ENCODE measurements at places on chromosomes 6 and 20.

DNA sequence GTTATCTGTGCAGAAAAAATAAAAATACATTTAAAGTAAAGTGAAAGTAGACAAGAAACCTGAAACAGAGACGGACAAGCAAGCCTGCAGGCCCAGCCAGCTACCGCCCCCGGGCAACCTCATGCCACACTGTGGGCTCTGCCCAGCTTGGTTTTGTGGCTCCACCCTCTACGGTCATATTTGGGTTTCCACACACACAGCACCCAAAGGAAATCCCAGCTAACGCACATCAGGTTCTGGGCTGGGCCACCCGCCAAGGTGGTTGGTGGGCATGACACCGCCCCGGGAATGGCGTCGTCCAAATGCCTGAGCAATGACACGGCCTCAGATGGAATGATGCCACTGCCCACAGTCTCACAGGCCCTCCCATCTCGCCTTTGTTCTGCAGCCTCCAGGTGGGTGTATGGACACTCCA lies 22.9 kb downstream of the FAM110A start:
- DNase-seq, result no peak

- no peak for DNase-seq
These were observed 134.1 kb downstream of the MTHFD1L start for GRCh38 chr6:150999576-150999975.

DNA sequence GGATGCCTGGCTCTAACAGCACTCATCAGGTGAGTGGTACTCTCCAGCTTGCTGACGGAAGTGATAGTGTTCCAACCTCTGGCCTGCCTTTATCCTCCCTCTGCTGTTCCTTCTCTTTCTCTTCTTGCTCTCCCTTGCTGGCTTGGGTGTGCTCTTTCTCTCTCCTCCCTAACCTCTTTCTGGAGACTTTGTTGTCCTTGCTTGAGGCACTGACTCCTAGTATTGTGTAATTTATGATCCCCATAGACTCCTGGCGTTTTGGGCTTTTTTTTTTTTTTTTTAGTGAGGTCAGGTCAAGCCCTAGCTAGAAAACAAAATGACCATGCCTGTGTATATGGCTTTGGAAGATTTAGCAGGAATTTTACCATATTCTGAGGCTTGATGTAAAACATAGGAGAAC lies 84.7 kb upstream of the MRAP2 start:
- no peak for DNase-seq

DNA sequence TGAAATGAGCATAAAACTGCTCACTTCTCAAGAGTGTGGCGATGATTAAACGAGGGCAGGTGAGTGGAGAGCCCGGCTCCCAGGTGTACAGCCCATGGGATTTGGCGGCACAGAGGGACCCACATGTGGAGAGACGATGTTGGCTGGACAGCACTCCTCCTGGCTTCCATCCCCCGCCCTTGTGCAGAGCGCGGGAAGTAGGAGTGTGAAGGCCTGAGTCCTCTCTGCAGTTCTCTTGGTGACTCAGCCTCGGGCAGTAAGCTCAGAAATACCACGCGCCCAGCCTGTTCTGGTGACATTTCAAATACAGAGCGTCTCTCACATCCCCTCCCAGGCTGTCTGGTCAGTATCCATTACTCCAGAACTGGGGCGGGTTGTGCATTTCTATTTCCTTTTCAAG lies 94.2 kb upstream of the SRSF6 start:
- no peak for DNase-seq

DNA sequence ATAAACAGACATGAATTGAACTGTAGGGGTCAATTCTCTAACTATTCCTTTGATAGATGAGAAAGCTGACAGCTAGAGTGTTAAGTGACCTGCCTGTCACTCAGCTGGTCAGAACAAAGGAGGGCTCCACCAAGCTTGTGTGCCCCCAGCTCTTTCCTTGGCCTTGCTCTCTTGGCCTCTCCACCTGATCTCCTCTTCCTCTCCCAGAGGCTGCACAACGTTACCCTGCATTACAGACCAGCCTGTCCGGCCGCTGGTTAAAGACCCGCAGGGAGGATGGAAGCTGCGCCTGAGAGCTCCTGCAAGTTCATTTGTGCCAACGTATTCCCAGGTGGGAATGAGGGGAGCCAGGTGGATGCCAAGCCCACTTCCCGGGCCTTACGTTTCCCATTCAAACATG lies 22.5 kb downstream of the AGPAT4 start:
- DNase-seq, result no peak

- no peak for DNase-seq
These were observed 9.9 kb downstream of the RALGAPA2 start for GRCh38 chr20:20702330-20703245.

- DNase-seq, result no peak
These were observed 84.5 kb downstream of the DNAH8 start for GRCh38 chr6:38799529-38800184.

DNA sequence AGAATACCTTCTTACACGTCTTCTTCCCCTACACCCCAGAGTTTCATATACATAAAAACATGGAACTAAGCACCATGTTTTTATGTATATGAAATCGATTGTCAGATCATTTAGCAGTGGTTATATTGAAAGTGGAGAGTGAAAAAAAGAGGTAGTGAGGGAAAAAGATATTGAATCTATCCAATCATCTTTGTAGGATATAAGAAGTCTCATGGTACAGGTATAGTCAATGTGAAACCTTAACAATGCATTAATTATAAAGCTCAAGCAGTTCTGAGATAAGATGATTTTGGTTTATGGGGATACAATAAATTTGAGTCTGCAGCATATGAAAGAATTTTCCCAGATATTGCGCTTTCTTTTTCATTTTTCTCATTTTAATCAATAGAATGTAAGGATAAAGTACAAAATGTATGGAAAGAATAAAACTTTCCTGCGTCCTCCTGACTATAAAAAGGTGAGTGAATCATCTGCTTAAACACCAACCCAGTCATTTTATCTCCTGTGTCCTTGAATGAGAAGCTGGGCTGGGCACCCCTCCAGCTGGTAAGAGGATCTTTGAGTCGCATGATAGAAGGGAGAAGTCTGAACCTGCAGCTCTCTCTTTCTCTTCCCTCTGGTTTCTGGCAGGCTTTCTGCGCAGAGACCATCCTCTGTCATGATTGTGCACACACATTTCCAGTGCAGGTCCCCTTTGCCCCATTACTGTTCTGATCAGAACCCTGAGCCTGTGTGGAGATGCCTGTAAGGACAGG lies 28.1 kb upstream of the AKIRIN2 start:
- no peak for DNase-seq

DNA sequence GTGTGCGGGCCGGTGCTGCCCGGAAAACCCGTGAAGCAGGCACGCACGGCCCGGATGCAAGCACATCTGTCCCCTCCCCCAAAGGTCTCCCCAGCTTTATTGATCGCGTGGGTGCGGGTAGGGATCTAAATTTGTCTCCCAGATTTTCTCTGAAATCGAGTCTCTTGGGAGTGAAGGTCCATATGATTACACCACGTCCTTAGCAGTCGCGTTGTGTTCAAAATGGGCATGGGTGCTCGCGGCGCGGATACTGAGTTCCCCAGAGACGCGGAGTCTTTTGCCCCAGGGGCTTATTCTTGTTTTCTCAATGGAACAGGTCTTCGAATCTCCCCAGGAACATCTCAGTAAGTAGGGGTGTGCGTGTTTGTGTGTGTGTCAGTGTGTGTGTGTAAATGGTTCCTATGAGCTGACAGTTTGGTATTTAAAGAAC lies 2.8 kb upstream of the ZNF292 start:
- DNase-seq, result no peak

GRCh38 chr6:124961777-124962638 lies at the start of gene RNF217:
TSS of gene RNF217 (plus strand) at chr6:124962437. CDS start at chr6:124962545, 108 bp downstream.
- DNase-seq, result no peak

DNA sequence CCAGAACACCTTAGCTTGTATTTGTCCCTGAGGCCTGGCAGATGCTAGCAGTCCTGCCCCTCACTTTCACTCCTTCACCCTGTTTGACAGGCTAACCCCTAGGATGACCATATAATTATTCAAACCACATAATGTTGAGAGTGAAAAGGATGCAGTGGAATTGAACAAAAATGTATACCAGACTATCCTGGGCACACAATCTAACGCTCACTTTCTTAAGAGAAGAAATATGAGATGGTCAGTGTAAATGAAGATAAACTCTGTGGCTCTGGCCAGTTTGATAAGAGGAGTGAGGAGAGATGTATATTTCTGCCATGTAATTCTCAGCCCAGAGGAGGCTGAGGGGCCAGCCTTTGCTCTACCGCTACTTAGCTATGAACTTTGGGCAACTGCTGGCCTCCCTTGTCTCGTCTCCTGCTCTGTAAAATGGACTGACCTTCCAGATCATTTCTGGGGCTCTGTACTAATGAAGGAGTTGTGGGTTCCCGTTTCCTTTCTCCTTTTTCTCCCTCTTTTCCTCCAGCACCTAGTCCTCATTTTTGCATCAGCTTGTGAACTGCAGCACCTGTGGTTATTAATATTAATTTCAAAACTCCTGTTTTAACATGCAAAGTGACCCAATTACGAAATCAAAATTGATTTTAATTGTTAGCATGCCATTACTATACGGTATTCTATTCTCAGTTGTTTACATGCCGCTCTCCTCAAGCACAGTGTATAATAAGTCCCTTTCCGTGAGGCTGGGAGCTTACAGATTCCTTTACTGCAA lies 92.5 kb upstream of the IYD start:
- DNase-seq, result no peak

DNA sequence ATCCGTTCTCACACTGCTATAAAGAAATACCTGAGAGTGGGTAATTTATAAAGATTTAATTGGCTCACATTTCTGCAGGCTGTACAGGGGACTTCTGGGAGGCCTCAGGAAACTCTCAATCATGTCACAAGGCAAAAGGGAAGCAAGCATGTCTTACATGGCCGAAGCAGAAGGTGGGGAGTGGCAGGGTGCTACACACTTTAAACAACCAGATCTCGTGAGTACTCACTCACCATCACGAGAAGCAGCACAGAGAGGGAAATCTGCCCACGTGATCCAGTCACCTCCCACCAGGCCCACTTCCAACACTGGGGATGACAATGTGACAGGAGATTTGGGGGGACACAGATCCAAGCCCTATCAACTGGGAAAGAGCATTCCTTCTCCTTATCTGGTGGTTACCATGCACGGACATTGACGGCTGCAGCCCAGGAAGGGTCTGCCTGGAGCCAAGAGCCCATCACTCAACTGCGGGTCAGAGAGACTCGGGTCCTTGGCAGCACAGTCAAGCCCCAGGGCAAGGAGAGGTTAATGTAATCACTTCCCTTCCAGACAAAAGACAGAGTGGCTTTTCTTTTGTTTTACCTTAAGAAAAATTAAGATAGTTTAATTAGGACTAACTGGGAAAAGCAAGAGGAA lies 112.3 kb upstream of the CST7 start:
- no peak for DNase-seq

DNA sequence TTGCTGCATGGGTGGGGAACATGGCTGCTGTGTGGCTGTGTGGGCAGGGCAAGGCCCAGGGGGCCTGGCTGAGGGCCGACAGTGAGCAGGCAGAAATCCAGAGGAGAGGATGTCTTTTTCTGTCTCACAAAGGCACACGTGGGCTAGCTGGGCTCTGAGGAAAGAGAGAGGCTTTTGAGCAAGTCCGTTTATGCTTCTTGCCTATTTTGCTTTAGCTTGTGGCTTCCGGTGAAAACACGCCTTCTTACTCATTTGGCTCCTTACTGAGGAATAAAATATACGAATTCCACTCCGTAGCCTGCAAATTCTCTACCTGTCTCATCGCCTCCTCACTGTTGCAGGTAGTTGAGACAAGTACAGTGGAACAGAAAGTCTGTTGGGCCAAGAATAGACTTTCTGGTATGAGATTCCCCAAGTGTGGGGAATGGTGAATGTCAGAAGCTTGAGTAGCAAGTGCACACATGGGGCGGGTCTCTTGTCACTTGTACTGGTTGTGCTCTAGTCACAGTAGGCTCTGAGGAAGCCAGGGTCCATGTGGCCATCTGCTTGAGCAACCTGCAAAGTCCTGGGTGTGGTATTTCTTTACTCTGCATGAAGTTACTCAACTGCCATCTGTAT lies 28.4 kb downstream of the WRNIP1 start:
- no peak for DNase-seq

DNA sequence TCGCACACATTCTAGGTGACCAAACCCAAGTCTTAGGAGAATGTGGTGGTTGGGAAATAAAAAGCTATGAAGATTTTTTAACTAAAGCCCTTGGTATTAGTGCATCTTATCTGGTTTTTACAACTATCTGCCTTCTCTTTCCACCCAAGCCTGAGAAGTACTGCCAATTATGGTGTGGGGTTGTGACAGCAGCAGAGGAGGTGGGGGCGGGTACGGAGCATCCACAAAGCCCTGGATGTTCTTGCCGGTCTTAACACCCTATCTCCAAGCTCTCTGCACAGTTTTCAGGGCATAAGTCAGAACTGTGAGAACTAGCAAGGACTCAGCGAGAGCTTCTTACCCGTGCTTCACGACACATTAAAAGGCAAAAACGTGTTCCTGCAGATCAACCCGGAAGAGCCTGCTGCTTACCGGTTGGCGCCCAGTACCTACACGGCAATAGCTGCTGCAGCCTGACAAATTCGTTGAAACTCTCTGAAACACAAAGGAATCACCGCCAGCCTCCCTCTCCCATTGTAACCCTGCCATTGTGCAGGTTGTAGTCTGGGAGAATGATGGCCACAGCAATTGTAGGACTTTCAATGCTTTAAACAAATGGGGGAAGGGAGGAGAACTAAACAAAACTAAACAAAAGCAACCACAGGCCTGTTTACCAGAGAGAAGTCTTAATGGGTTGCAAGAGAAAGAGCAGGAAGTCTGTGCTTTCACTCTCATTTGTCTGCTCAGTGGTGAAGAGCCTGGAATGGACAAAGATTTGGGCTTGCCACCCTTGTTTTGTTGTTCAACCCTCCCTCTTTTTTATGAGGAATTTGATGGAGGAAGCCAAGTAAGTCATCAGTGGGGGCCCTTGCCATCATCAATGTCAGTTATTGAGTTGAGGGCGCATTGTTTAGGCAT lies 461.0 kb upstream of the JARID2 start:
- DNase-seq, result no peak

DNA sequence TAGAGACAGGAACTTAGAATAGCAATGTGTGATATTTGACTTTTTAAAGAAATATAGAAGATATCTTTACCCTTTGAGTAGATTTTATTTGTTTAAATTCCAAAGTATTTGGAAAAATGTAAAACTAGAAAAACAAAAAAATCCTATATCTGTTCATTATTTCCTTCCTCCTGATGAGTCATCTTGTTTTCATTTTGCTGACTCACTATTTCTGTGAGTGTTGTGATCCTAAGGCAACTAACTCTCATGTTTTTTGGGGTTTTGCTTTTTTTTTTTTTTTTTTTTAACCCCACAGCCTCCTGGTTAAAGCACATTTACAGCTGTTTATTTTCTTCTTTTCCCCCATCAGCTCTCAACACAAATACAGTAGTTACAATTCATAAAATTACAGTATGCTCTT lies 37.8 kb upstream of the THEMIS start:
- DNase-seq, result no peak

GRCh38 chr6:44011350-44011920 lies 115.8 kb downstream of the MRPL14 start:
- no peak for DNase-seq
